Vagina (tissue), 2 donors: ENCODE measurements at places on chromosomes 1 and 21.

DNA sequence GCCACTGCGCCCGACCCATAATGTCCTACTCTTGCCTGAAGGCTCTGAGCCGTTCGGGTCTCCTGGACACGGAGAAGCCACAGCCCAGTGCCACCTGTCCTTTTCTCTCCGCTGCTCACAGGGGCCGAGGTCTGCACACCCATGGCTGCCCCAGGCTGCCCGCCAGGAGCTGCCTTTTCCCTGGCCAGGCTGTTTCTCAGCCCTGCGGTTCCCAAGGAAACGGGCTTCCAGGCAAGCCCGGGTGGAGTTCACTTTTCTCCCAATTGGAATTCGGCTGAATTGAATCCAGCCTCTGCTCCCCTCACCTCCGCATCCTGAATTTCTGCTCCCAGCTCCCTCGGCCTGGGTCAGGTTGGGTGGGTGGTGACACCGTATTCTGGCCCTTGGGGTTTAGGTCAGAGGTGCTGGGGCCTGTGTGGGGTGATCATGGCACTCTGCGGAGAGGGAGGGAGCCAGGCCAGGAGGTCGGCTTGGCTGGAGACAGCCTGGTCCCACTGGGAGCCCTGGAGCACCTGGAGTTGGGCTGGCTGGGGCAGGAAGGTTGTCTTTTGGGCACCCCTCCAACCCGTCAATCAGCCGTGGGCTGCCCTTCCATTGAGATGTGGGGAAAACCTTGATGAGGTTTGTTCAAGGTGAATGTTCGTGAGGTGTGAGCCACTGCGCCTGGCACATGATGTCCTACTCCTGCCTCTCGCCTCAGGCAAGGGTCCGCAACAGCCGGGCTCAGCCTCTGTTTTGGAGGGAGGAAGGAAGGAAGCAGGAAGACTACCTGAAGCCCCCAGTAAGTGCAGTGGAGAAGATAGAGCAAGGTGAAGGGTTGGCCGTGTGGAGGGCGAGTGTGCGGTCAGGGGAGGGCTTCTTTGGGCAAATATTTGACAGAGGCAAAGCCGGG, 25.1 kb downstream of the RRP1 start:
- DNase-seq = no peak

- DNase-seq = no peak
Measured at GRCh38 chr21:38784458-38785266, 21.1 kb upstream of the ETS2 start.

DNA sequence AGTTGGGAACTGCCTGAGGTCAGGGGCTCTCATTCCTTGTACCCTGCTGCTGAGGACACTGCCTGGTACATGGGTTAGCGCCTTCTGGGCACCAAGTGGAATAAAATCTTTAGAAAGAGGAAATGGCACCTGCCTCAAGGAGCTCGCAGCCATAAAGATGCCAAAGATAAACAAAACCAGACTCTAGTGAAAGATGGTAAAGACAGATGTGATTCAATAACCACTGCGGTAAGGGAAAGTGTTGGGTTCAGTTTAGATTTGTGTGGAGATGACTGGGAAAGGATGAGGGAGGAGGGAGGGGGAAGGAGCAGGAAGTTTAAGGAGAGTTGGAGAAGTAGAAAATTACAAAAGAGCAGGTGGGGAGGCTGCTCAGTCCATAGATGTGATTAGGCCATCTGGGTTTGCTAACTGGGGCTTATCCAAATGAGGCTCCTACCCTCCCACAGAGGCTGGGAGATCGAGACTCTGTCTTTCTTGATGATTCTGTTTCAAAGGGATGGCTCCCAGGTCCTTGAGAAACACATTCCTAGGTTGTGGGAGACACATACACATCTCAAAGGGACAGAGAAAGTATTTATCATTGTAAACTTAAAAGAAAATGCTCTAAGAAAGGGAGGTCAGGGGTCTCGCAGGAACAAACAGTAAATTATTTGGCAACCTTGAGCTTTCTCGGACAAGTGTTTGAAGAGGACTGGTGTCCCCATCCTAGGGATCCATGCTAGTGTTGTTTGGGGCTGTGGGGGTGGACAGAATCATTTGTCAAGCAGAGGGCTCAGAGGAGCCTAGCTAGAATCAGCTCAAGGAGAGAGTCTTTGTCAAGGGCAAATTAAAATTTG, 65.7 kb upstream of the MORC3 start:
- DNase-seq = no peak

DNA sequence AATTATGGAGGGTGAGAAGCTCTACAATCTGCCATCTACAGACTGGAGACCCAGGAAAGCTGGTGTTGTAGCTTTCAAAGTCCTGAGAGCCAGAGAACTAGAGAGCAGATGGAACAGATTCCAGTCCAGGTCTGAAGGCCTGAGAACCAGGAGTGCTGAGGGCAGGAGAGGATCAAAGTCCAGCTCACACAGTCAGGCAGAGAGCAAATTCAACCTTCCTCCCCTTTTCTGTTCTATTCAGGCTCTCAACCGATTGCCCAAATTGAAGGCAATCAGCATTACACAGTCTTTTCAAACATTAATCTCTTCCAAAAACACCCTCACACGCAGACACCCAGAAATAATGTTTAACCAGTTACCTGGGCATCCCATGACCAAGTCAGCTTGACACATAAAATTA, 2.5 kb upstream of the TMPRSS2 start:
- no peak for DNase-seq
